Astrocyte (in vitro differentiated cells and primary cell): ENCODE measurements at places on chromosomes 2 and 18. TPM values are rescaled to one million over a fixed set of nuclear protein-coding genes. Genes with fewer than 3 reads are reported as not detected.
A peak's percentile ranks its signal among the peaks of the same experiment; 100 is the strongest.

DNA sequence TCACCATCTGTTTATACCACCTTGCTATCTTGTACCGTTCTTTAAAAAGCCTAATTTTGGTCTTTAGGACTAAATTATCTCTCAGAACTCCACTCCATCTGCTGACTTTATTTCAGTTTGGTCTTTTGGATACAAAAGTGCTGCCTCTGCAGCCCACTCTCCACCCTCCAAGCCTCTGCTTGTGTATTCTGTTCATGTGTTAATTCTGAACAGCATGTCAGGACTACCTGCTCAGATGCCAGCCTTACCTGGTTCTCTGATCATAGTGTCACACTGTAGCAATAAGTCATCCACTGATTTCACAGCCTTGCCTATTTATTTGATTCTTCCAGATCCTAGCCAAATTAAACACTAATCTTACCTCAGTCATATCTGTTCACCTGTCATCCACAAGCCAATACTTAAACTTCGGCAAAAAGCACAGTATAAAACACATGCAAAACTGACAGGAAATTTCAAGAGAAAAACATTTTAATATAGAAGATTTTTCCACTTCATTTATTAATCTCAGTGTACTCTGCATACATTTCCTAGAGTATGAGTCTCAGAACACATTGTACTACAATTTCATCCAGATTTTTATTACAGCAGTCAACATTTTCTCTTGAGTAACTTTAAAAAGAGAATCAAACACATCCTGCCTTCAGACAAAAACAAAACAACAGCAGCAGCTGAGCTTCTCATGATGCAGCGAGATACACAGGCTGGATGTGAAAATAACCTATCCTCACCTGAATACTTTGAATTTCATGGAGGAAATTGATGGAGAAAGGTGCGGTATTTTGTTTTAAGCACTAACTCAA is 64.9 kb downstream of the PPP1R1C start:
- DNase-seq: no peak

The NR4A2 gene
- total RNA-seq: 1.2 and 1.3 TPM in 2 replicates

GRCh38 chr2:6960659-6961058 is 43.4 kb downstream of the RNF144A start:
- peak; percentile 68 for DNase-seq

DNA sequence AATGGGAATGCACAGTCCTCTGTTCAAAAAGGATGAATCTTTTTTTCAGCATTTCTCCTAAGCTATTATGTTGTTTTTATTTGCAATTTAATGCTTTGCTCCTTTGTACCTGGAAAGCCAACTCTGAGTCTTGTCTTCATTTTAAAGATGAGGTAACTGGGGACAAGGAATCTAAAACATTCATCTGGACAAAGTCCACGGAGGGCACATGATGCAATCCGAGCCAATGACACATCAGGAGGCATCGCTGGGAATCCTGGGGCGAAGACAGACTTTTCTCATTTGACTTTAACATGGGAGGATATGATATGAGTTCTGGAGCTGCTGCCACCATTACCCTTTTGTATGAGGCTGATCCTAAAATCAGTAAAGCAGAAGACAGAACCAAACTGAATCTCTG is 116.5 kb upstream of the REG3G start:
- DNase-seq: no peak

The ARHGAP28 gene
- total RNA-seq: 15.5 and 16.6 TPM in 2 replicates

The CENPA gene
- total RNA-seq: 0.75 and 2.7 TPM in 2 replicates

The EFEMP1 gene
- 146 and 155 TPM in 2 replicates for total RNA-seq

GRCh38 chr2:168913495-168913894 is 12.4 kb downstream of the G6PC2 start:
- DNase-seq: no peak
